ENCODE measurements at places on chromosomes 2 and 18.

DNA sequence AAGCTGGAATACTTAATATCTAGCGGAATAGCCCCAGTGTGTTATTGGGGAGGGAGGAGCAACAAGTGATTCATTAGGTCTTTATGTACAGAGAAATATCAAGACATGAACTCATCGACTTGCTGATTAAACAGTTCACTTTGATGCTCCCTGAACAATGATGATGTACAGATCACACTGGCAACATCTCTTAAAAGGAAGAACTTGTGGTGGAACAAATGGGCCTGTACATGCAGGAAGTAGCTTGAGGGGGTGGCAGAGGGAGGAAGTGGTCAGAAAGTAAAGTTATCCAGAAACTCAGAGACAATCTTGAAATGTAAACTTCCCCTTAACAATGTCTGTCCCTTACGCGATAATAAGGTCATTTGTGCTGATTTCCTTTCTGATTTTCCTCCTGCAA is 90.5 kb downstream of the NXPH2 start:
- no peak for DNase-seq

DNA sequence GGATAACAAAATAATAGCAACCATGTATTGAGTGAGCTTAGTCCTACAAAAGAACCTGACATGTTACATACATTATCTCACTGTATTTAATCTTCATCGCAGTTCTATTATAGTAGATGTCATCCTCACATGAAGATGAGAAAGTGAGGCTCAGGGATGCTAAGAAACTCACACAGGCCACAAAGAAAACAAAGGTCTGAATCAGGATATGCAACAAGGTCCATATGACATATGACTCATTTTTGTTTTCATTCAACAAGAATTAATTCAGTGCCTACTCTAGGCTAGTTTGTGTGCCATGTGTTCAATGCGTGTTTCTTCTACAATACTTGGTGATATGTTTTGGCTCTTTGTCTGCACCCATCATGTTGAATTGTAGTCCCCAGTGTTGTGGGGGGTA is 219.7 kb upstream of the EPHA4 start:
- DNase-seq = no peak

- no peak for DNase-seq
Measured at GRCh38 chr2:176187200-176187898, 1.1 kb upstream of the HOXD1 start.

DNA sequence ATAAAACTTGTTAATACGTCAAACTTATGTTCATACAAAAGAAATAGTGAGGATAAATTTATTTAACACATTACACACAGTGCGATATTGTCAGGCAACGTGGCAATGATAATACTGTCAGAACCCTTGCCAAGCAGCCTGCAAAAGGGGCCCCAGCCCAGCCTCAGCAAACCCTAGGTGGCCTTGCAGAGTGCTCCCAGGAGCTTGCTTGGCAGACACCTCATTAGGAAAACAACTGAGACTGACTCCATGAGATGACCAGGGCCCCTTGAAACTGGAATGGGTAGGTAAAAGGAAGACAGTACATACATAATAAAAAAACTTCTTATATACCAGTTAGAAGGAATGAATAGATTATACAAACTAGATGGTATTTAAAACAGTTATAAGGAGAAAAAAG is 136.6 kb upstream of the EPC2 start:
- no peak for DNase-seq

- no peak for DNase-seq
Measured at GRCh38 chr2:203534621-203535077, 452 bp downstream of the RAPH1 start.

DNA sequence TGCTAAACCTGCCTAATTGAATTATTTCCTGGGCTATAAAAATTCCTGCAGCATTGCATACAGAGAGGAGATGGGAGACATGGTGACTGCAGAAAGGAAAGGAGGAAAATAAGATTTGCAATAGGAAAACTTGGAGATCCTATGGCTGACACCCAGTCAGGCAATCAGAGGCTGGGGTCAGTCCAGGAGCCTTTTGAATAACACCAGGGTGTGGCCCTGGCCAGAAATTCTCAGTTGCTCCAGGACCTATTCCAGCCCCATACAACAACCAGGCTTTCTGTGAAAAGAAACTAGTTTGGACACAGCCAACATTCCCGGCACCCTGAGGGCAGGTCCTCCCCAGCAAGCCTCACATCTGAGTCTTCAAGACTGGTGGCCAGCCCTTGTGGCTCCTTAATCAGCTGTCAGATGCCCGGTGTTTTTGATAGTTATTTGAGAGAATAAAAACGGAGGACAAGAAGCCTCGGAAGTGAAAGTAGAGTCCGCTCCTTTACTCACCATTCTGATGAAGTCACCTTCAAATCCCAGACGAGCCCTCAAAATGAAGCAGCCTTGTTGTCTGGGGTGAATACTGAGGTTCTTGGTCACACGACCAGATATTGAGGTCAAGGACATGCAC is 31.1 kb upstream of the GMCL1 start:
- no peak for DNase-seq
